Aorta (tissue), 5 donors: ENCODE measurements at places on chromosomes 11 and 22.

- DNase-seq: peak; percentile 92
Observed at GRCh38 chr22:31102441-31103081, 4.8 kb downstream of the SELENOM start.

DNA sequence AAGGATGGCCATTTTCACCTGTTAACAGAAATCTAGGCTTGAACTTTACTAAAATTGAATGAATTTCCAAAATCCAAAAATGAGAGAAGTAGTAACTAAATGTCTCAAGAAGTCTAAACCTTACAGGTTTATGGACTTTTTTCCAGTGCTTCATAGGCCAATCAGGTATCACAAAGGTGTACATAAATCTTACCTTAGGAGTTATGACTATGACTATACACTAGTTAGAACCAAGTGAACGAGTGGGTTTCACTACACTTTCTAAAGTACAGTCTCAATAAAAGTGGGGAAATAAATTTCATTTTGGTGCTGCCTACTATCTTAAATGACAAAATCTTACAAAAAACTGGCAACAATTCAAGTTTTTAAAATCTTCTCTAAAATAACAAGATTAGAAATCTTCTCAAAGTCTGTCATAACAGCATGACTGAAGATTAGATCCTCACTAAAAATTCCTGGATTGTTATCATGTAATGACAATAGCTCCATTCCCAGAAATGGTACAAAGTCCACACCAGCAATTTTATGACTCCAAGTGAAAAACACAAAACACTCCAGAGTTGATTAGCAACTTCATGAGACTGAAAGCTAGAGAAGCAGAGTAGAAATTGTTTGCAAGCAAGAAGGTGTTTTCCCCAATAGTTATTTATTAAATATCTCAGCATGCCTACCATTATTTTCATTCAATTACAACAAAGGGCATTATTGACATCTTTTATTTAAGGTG, 20.9 kb downstream of the SOX6 start:
- DNase-seq: no peak

DNA sequence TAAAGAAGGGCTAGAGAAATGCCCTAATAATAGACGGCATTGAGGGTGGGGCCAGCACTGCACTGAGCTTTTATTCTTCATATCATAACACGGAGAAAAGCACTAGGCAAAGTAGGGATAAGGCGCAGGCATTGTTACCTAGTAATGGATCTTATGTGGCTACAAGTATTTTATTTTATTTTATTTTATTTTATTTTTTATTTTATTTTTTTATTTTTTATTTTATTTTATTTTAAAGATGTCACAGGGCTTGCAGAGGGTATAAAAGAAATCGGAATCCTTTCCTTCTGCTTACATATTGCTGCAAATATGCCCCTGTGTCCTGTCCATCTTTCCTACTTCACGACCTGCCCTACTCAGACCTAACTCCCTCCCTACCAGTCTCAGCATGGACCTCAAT, 452.0 kb upstream of the KIRREL3 start:
- no peak for DNase-seq

- DNase-seq: no peak
Observed at GRCh38 chr11:122096272-122097112, 19.5 kb downstream of the BLID start.

GRCh38 chr11:27425814-27426213, 46.8 kb downstream of the LGR4 start:
- no peak for DNase-seq

DNA sequence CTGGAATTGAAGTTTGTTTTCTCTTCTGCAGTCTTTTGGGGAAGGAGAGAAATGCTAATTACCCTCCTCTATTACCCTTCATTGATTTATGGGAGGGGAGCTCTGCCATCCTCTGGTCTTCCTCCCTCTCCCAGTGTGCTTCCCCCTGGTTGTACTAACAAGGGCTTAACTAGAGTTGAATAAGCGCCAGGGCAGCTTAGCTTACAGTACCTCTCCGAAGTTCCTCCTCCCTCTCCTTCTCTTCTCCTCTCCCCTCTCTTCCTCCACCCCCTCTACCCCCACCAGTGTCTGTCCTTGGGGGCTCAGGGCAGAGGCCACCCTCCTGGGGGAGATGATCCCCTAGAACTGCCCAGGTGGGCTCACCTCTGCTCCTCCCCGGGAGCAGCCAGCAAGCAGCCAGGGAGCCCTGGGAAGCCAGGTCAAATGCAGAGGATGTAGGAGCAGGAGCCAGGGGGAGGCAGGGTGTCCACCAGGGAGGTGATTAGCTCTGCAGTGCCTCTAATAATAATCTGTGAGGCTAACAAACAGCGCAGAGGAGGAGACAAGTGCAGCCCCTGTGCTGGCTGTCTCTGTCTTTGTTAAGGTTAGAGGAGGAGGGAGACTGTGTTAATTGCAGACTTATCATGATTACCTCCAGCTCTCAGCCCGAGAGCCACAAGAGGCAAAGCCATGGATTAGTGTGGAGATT, 191.6 kb upstream of the CADM1 start:
- no peak for DNase-seq

- DNase-seq: peak; percentile 84
Observed at GRCh38 chr22:31346255-31346732, at the start of gene PATZ1. PATZ1 (minus strand) TSS chr22:31346346; CDS start chr22:31345602, 744 bp downstream.

DNA sequence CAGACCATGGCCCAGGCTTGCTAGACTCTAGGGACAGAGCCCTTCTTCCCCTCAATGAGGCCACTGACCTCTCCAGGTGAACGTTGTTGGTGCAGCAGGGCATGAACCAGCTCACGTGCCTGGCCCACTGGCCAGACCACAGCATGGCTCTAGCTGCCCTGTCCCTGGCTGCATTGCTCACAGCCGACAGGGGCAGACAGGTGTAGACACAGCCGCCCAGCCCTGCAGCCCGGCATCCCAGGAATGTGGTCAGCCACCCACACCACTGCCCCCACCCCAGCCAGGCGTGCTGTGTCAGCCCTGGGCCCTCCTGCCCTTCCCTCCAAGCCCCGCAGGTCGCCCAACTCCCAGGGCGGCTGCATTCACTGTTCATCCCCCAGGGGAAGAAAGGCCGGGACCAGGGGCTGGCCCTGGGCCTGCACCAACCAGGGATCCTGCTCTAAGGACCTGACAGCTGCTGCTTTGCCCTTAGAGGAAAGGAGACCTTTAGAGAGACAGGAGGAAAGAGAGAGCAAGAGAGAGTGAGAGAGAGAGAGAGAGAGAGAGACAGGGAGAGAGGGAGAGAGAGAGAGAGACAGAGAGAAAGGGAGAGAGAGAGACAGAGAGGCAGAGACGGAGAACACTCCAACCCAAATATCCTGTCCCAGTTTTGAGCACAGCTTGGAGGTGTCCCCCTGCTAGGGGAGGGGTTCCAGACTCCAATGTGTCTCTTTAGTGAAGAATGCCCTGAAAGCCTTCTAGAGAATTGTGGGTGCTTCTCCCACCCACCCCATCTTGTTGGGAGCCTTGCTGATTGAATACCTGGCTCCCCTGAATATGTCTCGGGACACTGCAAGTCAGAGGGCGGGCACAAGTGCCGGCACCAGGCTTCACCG, 44.2 kb upstream of the LINC01488 start:
- DNase-seq: peak; percentile 70

- DNase-seq: peak; percentile 91
Observed at GRCh38 chr11:69122630-69123431, 32.9 kb upstream of the SMIM38 start.

GRCh38 chr11:15704556-15704955, 589.8 kb downstream of the INSC start:
- DNase-seq: no peak

DNA sequence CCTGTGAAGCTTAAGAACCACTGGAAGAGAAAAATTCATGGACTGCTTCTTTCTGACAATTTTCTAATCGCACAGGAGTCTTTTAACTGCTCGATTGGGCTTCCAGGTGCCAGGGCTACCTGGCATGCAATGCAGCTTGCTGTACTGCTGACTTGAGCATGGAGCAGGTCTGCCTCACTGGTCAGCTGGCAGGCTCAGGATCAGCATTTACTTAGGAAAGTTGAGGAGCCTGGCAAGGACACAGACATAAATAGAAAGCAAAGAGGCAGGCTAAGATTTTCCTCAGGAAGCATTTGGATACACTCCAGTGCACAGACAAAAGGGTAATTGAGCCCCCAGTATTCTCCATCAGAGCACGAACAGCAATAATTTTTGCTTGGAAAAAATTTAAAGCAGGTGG, 163.5 kb downstream of the CSNK2A3 start:
- no peak for DNase-seq
